ENCODE measurements at places on chromosomes 13 and 19. TPM values are rescaled to one million over a fixed set of nuclear protein-coding genes. Genes with fewer than 3 reads are reported as not detected.
A peak's percentile ranks its signal among the peaks of the same experiment; 100 is the strongest.

- H3K27ac ChIP-seq = no peak overlapping the region
- H3K4me3 ChIP-seq = no peak overlapping the region
- no peaks in the 10 kb centered on the region for H3K27me3 ChIP-seq
- DNase-seq = no peak
Observed at GRCh38 chr13:66879988-66880387, 350.1 kb downstream of the PCDH9 start.

- DNase-seq = no peak
- H3K36me3 ChIP-seq = peaks cover 7% of the 10 kb centered on the region
- no peaks in the 10 kb centered on the region for H3K4me1 ChIP-seq
- no peak overlapping the region for H3K4me3 ChIP-seq
- peaks cover 44% of the 10 kb centered on the region for H3K27me3 ChIP-seq
Observed at GRCh38 chr13:28817204-28817603, 2.9 kb upstream of the MTUS2 start.

C19orf85 gene
- not detected for total RNA-seq

ZNF471 gene
- 0.07 TPM for total RNA-seq

GRCh38 chr13:111512707-111513106, 192.3 kb downstream of the TEX29 start:
- H3K27me3 ChIP-seq = peaks cover 21% of the 10 kb centered on the region
- DNase-seq = no peak
- no peaks in the 10 kb centered on the region for H3K36me3 ChIP-seq
- no peak overlapping the region for H3K27ac ChIP-seq
- no peaks in the 10 kb centered on the region for H3K4me1 ChIP-seq

ZNF541 gene
- not detected for total RNA-seq

- peaks cover 35% of the 10 kb centered on the region for H3K36me3 ChIP-seq
- peaks cover 26% of the 10 kb centered on the region for H3K4me1 ChIP-seq
- DNase-seq = peak; percentile 34
- H3K4me3 ChIP-seq = peak overlapping the region; percentile 85
- peak overlapping the region; percentile 66 for H3K27ac ChIP-seq
Observed at GRCh38 chr19:19406878-19407632, 1.6 kb downstream of the GATAD2A start.

CEACAM16 gene
- total RNA-seq = not detected

TEX26 gene
- total RNA-seq = not detected

ZNF256 gene
- total RNA-seq = 7.1 TPM

AP1M2 gene
- total RNA-seq = 77.9 TPM
